ENCODE measurements at places on chromosomes 7 and 10. TPM values are rescaled to one million over a fixed set of nuclear protein-coding genes. Genes with fewer than 3 reads are reported as not detected.

GRCh38 chr7:48035301-48035966, at the start of gene C7orf57:
Gene C7orf57 (plus strand): TSS chr7:48035543. CDS start chr7:48036309, 766 bp downstream.
- DNase-seq = peak; percentile 85

- no peak for DNase-seq
These were observed 31.8 kb upstream of the MSMB start for GRCh38 chr10:46077731-46078413.

GRCh38 chr7:39565538-39565937, 666 bp upstream of the YAE1 start:
- no peak for DNase-seq

- no peak for DNase-seq
These were observed 148.8 kb upstream of the AGK start for GRCh38 chr7:141402277-141402996.

- DNase-seq = no peak
These were observed 570.2 kb downstream of the PHTF2 start for GRCh38 chr7:78368771-78369170.

DNA sequence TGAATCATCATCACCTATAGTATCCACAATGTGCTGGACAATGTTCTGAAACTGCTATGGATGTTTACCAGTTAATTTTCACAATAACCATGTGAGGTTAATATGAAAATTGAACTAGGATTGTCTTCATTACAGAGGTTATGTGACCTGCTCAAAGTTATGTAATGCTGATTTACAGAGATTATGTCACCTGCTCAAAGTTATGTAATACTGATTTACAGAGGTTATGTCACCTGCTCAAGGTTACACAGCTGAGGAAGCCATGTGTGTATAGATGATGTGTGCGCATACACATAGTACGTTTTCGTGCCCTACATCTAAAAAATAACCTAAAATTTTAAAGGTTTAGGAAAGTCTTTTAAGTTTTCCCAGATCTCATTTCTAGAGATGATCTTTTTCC, 298.0 kb downstream of the CDK14 start:
- no peak for DNase-seq

UTF1 gene
- total RNA-seq = not detected

CADPS2 gene
- 20.9 TPM for total RNA-seq

PON3 gene
- 0.47 TPM for total RNA-seq

AMZ1 gene
- 2.2 TPM for total RNA-seq

FOXK1 gene
- total RNA-seq = 19.8 TPM
